Ecto neural progenitor cell (in vitro differentiated cells): ENCODE measurements at places on chromosomes 12 and 14.

- no peak for DNase-seq
Observed at GRCh38 chr12:19033244-19033643, 96.3 kb upstream of the PLEKHA5 start.

- DNase-seq = no peak
Observed at GRCh38 chr12:65520658-65521057, 242.2 kb downstream of the MSRB3 start.

- no peak for DNase-seq
Observed at GRCh38 chr12:46430340-46430948, 57.9 kb upstream of the SLC38A2 start.

- DNase-seq = no peak
Observed at GRCh38 chr12:121376754-121377697, 22.9 kb upstream of the RNF34 start.

GRCh38 chr14:91387169-91387835 lies 30.3 kb downstream of the CCDC88C start:
- no peak for DNase-seq

- no peak for DNase-seq
Observed at GRCh38 chr12:27002141-27002540, 12.0 kb downstream of the TM7SF3 start.

DNA sequence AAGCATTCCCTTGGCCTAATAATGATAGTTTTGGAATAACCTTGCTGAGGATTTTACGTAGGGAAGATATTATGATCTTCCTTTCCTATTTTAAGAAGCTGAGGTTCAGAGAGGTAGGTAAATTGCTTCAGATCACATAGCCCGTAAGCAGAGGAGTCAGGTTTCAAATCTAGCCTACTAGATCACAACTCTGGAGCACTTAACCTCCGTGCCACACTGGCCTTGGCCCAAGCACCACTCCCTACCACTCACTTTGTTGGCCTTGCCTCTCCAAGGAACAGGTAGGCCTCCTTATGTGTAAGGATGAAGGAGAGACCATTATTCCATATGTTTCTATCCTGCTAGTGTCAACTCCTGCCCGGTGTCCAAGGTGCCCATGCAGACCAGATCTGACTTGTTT lies 12.4 kb upstream of the ACOT1 start:
- no peak for DNase-seq

DNA sequence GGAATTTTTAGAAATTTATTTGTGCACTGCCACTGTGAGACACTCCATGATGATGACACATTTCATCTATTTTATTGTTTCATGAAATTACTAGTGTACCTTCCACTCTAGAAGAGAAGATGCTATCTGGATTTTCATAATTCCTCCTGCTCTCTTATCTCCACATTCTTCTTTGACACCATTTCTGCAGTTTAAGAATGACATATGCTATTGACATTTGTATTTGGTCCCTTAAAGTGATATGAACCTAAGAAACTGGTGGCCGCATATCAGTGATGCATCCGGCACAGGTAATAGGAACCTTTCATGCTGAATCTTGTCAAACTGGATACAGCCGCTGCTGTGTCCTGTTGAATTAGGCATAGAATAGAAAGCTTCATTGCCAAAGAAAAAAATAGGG lies 696.3 kb downstream of the TMEM121 start:
- DNase-seq = no peak

DNA sequence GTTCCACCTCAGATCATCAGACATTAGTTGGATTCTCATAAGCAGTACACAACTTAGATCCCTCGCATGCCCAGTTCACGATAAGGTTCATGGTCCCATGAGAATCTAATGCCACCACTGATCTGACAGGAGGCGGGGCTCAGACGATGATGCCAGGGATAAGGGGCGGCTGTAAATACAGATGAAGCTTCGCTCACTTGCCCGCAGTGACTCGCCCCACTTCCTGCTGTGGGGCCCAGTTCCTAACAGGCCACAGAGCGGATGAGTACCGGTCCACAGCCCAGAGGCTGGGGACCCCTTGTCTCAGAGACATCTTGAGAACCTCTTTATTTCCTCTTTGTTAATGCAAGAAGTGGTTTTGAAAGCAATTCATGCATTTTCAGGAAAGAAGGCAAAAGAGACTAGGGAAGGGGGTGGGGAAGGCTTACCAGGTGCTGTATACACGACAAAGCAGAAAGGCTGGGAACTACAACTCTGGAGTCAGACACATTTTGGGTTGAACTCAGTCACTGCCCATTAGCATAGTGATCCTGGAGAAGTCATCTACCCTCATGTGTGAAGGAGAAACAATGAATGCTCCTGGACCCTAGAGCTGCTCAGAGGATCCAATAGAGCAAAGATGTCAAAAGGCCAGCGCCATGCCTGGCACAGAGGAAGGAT lies 68.7 kb downstream of the EID3 start:
- DNase-seq = no peak

- DNase-seq = no peak
Observed at GRCh38 chr14:71311061-71311460, 403.8 kb downstream of the PCNX1 start.

DNA sequence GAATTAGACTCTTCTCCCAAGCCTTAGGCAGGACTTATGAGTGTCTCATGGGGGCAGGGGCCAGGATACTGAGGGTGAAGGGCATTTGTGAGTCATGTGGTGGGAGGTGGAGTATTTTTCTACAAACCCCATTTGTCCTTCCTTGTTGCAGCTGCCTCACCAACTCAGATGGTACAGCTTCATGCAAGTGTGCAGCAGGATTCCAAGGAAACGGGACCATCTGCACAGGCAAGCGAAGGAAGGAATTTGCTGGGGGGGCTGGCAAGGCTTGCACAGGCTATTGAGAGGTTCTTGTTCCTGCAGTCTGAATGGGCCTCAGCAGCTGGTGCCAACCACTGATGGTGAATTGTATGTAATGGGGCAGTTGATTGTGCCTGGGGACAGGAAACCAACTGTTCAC lies 125.1 kb downstream of the STAB2 start:
- no peak for DNase-seq

DNA sequence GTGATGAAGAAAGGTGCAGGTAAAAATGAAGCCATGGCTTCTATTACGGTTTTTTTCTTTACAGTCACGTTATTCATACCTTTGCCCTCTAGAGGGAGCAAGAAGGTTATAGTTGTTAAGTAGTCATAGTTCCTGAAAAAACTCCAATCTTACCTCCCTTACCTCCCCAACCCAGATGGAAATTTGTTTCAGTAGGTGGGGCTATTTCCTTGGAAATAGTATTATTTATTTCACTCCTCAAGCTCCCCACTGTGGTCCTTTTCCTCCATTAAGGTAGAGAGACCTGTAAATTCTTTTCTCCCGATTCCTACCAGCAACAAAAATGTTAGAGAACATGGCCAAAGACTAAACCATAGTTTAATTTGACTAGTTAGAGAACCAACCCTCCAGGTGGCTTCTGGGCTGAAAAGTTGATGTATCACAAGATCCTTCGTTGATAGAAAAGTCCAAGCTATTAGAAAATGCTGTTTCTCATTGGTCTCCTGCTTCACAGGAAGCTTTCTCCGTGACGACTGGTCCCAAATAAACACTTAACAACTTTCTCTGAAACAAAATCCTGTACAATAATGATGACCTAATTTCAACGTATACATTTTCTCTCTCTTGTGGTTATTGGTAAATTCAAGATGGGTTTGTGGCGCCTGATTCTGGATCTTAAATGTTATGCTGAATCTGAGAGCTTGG lies 43.5 kb downstream of the TMX1 start:
- DNase-seq = no peak

DNA sequence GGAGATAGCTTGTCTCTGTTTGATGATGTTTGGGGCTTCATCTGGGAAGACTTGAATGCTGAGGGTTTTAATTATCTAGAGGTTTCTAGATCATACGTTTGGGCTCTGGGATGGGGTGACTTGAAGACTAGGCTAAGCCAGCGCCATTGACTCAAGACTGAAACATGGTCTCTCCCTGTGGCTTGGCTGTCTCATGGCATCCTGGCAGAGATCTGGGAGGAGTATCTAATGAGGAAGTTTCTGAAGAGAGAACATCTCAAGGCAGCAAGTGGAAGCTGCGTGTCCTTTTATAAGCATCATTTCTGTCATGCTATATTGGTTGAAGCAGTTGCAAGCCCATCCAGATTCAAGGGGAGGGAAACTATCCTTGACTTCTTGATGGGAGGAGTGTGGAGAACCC lies 104.8 kb downstream of the UNC79 start:
- no peak for DNase-seq

DNA sequence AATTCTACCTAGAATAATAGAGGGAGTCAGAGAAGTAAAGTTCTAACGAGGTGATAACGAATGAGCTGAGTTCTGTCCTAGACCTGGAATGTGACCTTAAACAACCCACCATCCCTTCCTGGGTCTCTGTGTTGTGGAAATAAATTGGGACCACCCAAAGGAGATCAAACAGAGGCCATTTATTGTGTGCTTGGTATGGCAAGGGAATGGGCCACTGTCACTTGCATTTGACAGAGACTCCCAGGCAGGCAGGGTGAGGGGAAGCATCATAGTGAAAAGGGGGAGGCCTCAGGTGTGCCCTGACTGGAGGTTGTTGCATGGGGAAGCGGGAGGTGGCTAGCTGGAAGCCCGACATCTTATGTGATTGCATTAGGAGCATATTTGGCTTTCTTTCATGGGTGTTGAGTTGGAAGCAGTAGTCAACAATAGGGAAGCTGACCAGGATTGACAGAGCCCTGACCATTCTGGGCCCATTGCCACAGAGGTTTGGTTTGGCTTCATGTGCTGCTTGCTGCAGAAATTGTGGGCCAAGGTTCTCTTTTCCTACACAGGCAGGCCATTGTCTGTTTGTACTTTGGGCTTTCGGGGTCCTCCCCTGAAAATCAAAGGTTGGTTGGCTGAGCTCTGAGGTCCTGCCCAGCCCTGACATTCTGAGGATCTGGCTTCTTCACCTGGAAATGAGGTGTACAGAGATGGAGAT lies 17.6 kb upstream of the FAM181A start:
- DNase-seq = no peak

DNA sequence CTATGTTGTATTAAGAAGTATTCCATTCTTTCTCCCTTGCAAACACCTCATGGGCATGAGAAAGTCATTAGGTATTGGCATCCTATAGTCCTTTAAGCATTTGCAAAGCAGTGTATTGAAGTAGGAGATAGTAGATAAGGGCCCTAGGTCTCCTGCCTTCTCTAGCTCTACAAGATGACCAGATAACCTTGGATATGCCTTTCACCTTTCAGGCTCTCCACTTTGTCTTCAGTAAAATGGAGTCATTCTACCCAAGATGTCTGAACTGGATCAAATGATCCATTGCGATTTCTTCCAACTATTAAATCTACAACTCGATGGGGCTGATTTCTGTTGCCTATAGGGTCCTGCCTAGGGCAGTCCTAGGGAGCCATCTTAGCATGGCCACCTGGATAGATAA lies 132.1 kb upstream of the BTG1 start:
- no peak for DNase-seq

DNA sequence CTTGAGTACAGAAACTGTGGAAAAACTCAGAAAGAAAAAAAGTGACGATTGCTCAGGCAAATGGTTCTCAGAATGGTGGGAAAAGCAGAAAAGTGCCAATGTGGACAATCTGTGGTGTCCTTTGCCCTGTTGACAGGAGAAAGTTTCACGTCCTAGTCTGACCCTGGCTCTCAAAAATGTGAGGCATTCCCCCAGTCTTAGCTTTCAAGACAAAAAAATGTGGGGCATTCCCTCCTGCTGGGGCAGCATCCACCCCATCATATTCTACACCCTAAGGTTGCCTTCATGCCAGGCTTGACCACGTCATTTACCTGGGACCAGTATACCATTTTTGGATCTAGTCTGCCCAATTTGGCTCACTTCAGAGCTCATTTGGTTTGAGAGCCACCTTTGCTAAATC lies 20.7 kb upstream of the ANAPC7 start:
- DNase-seq = no peak

- no peak for DNase-seq
Observed at GRCh38 chr12:119649202-119649808, 18.6 kb upstream of the PRKAB1 start.

GRCh38 chr12:121581686-121582429 lies 1.0 kb upstream of the KDM2B start:
- no peak for DNase-seq

DNA sequence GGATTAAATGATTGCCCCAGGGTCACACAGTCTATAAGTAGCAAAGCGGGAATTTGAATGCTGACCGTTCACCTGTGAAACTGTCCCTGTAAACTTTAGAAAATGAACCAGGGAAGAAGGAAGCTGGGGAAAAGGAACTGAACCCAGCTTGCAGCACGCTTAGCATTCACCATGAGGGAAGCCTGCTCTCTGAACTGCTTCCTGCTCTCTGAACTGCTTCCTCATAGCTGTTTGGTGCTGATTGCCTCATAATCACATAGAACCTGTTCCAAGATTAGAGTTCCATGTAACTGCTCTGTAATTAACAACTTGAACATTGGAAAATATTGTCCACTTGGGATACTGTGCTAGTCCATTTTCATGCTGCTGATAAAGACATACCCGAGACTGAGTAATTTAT lies 1504.8 kb upstream of the TMEM132C start:
- no peak for DNase-seq

DNA sequence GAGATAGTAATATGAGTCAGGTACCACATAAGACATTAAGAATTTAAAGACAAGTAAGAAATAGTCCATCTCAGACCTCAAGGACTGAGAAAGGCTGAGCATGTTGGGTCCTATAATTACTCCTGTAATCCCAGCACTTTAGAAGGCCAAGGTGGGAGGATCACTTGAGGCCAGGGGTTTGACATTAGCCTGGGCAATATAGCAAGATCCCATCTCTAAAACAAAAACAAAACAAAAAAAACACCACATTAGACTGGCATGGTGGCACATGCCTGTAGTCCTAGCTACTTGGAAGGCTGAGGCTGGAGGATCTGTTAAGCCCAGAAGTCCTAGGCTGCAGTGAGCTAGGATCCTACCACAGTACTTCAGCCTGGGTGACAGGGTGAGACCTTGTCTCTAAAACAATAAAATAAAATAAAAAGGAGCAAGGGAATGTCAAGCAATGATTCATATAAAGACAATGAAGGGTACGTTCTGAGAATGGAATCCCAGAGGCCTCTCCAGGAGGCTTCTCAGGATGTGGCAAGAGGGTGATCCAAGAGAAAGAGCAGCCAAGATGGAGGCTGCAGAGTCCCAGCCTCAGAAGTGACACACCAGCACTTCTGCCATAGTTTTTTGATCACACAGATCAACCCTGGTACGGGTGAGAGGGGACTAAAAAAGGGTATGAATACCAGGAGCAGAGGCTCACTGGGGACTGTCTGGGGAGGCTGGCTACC lies 206.4 kb downstream of the CRADD start:
- no peak for DNase-seq

GRCh38 chr12:75508159-75508558 lies 3.2 kb downstream of the KRR1 start:
- DNase-seq = no peak

DNA sequence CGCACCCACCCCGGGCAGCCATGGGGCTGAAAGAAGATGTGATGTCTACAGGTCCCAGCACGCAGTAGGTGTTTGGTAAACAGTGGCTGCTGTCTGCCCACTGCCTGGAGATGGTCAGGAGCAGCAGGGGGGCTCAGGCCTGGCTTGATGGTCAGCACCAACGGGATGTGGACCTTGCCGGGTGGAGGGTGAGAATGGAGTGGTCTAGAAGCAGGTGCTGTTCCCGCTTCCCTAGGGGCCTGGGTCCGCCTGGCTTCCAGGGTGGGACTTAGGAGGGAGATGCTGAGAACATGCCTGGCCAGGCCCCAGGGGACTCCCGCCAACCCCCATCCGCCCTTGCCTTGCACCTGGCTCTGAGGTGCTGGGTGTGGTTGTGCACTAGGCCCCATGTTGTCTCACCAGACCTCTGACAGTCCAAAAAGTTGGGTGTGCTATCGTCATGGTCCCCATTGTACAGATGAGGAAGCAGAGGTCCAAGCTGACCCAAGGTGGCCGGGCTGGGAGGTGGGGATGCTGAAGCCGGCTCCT lies 12.9 kb downstream of the FAM222A start:
- DNase-seq = no peak
